ENCODE measurements at places on chromosomes 11 and 22.

- no peak for DNase-seq
Measured at GRCh38 chr11:70643642-70644041, 245.3 kb downstream of the CTTN start.

GRCh38 chr22:33996824-33997223 lies 76.5 kb upstream of the LARGE1 start:
- no peak for DNase-seq

- DNase-seq = no peak
Measured at GRCh38 chr22:37601540-37602442, 6.8 kb upstream of the GGA1 start.

DNA sequence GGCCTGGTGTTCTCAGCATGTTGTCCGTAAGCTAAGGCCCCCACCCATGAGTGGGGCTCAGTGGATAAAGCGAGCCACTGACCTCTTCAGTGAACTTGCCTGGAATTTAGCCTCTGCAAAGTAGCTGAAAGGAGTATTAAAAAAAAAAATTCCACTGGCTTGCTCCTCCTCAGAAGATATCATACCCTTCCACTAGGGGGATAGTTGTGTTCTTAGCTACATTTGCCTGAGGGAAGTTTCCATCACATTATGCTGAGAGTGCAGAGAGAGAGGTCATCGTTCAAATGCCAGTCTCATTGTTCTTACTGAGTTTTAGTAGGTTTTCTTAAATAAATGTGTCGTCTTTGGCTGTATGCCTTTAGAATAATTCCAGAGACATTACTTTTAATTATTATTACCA lies 879.7 kb downstream of the JRKL start:
- no peak for DNase-seq

DNA sequence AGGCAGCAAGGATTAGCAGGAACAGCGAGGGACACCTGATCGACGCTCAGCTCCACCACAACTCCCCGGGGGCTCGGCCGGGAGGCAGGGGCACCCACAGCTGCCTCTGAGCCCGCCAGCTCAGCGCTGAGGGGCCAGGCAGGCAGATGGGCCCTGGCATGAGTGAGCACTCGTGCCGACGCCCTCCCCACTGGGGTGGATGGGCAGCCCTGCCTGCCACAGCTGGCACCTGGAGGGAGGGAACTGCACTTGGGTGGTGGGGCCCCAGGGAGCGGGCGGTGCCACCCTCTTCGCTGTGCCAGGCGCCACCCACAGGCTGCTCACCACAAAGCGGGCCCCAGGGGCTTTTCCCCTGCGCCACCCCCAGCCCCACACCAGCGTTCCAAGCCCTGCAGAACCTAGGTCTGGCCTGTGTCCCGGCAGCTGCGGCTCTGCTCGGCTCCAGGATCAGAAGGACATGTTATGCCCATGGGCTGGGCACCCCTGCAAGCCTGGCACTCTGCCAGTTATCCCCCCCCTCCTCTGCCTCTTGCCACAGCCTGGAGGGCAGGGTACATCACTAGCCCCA lies 28.8 kb downstream of the WNT7B start:
- DNase-seq = no peak

GRCh38 chr11:34303028-34303570 lies 54.7 kb downstream of the ABTB2 start:
- no peak for DNase-seq

DNA sequence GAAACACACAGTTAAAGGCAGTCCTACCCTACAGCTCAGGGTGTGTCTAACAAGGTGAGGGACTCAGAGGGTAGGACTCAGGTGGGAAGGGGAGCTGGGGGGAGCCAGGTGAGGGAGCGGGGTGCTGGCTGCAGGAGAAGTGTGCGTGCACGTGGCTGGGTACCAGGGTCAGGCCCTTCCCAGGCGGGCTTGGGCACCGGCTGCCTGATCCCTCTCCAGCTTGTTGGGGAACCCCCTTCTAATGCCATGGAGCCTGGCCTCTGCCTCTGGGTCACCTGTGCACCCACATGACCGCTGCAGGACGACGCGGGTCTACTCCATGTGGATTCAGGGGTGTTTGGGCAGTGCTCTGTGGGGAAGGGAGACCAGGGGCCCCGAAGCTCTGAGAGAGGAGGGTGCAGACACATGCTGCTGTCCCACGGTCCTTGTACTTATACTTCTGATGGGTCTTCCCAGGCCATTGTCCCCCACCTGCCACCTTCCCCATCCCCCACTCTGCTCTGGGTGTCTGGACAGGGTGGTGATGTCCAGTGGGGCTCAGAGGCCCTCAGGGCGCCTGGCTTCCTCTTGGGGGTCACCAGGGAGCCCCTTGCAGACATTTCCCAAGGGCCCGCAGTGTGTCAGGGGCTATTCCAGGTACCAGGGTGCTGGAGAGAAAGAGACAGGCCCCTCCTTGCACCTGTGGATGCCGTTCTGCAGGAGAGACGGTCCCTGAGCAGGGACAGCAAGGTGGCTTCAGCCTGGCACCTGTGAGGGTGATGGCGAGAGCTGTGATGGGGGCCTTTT lies 10.4 kb upstream of the MRGPRD start:
- no peak for DNase-seq

DNA sequence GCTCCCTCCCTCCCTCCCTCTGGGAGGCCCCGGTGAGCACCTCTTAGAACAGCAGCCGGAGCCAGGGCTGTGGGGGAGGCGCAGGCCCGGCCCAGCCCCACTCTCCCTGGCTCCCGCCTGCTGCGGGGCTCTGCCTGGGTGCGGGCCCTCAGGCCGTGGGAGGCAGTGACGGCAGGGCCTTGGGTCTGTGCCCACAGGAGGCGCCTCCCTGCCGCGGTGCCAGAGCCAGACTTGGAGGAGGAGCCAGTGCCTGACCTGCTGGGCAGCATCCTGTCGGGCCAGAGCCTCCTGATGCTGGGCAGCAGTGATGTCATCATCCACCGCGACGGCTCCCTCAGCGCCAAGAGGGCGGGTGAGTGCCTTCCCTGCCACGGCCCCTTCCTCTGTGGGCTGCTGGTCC lies 9.5 kb downstream of the IRF7 start:
- no peak for DNase-seq

GRCh38 chr11:20250644-20251247 lies 90.5 kb upstream of the DBX1 start:
- no peak for DNase-seq

DNA sequence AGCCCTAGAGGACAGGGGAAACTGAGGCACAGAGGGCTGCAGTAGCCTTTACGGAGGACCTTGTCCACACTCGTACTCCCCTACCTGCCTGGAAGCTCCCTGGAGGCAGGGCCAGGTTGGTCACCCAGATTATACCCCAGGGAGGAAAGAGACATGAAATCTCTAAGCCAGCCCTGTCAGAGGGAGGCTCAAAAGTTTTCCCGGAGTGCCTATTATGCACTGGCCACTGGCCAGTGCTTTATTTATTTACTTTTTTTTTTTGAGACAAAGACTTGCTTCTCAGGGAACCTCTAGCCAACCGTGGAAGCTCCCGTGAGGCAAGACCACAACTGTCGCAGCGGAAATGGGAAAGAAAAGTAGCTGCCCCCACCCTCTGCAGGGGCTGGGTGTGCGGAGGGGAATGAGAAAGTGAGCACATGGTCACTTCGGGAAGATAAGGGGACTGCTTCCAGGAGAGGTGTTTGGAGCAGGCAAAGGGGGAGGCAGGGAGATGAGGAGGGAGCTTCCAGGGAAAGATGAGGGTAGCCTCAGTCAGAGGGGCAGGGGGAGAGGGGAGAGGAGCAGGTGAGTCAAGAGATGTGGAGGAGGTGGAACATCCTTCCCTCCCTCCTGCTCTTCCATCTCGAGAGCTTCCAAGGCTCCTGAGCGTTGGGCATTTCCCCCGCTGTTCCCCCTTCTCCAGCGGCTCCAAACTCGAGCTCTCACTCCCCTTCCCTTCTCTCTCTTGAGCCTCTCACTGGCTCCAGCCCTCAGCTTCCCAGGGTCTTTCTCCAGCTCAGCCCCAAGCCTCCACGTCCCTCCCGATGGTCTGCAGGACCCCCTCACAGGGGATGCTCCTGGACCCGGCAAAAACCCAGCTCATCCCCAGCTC lies 4.3 kb downstream of the IL2RB start:
- DNase-seq = no peak

DNA sequence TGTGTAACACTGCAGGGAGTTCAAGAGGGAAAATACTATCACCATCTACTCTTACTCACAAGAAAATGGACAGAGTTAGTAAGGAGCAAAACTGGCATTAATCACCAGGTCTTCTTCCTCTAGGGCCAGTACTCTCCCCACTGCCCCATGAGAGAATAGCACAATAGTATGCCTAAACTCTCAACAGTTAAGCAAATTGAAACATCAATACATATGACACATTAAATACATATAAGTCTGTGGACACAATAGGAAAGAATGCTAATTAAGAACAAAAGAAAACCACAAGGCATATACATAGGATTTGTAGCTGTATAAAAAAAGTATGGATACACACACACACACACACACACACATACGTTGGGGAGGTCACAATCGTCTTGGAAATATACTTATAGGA lies 197.9 kb upstream of the BDNF start:
- DNase-seq = no peak

- DNase-seq = no peak
Measured at GRCh38 chr11:121473064-121473777, 20.5 kb upstream of the SORL1-AS1 start.

GRCh38 chr11:612201-612960 lies 3.4 kb downstream of the IRF7 start:
- DNase-seq = no peak

DNA sequence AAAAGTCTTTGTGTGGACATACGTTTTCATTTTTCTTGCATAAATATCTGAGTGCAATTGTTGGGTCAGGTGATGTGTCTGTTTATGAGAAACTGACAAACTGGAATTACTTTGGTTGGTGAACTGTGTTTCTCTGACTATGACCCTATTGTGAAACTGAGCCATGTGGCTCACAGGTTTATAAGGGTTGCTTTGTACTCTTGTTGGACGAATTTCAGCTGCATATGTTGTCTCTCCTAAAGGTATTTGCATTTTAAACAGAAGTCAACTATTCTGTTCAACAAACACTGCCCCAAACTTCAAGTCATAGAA lies 34.4 kb upstream of the RASD2 start:
- no peak for DNase-seq

DNA sequence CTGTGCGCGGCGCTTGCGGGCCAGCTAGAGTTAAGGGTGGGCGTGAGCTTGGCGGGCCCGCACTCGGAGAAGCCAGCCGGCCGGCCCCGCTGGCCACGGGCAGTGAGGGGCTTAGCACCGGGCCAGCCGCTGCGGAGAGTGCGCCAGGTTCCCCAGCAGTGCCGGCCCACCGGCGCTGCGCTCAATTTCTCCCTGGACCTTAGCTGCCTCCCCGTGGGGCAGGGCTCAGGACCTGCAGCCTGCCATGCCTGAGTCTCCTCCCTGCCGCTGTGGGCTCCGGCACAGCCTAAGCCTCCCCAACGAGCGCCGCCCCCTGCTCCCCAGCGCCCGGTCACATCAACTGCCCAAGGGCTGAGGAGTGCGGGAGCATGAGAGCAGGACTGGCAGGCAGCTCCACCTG lies 5.2 kb upstream of the PES1 start:
- DNase-seq = no peak

- no peak for DNase-seq
Measured at GRCh38 chr22:30265131-30265720, 1.4 kb downstream of the OSM start.

DNA sequence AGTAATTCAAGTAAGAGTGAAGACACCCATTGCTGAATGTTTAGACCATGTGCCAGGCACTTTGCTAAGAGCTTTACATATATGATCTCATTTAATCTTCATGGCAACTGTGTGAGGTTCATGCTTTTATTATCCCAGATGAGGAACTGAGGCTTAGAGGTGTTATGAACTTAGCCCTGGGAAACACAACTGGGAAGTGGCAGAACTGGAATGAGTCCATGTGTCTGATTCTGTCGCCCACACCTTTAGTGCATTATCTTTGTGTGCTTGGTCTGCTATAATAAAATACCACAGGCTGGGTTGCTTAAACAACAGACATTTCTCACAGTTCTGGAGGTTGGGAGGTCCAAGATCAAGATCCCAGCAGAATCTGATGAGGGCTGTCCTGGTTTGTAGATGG lies 108.7 kb upstream of the PLET1 start:
- DNase-seq = no peak

DNA sequence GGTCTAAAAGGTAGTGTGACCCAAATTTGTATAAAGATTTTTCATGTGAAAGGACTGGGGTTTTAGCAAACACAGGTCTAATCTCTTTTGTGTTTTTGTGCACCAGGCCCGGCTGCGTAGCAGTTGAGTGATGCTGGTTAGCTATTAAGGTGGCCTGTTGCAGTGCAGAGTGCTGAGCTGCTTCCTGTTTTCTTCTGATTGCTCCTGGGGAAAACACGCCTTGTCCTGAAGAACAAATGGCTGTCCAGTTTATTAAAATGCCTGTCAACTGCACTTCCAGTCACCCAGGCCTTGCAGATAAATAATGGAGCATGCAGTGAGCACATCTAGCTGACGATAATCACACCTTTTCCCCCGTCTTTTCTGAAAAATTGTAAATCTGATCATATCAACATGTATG lies 1.8 kb downstream of the SRSF8 start:
- peak; percentile 65 for DNase-seq

- DNase-seq = peak; percentile 36
Measured at GRCh38 chr22:21761086-21761485, 25.5 kb upstream of the YPEL1 start.

GRCh38 chr11:41970681-41971080 lies 511.2 kb upstream of the LRRC4C start:
- DNase-seq = no peak

DNA sequence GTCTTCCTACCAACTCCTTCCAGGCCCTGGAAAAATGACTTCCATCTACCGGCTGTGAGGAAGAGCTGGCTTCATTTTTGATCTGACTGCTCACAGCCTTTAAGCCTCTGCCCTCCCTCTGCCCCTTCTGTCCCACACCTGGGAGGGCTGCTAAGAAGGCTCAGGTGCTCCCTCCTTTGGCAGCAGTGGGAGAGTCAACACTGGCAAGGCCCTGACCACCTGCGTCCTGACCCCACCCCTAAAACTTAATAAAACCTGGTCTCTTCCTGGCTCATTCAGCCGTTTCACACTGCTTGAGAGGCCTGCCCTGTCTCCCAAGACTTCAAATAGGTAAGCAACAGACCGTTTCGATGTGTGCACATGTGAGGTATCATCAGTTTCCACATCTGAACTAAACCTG lies 52.1 kb upstream of the NFRKB start:
- no peak for DNase-seq

DNA sequence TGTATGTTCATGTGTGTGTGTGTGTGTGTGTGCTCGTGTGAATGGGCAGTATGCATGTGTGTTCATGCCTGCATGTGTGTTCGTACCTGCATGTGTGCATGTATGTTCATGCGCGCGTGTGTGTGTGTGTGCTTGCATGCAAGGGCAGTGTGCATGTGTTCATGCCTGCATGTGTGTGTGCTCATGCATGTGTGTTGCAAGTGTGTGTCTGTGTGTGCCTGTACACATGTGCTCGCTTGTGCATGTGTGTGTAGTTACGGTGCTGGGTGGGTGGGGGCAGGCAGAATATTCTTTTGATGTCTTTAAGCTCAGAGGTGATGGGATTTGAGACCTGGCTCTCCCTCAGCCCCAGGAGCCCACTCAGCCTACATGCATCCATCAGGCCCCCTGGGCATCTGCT lies 822.1 kb downstream of the BRD1 start:
- DNase-seq = no peak

Data from stimulated activated naive CD4-positive, alpha-beta T cell treated with Interleukin-2 at 50 U/mL for 16 hours (primary cell).